ENCODE measurements at places on chromosomes 7 and 10. TPM values are rescaled to one million over a fixed set of nuclear protein-coding genes. Genes with fewer than 3 reads are reported as not detected.
A peak's percentile ranks its signal among the peaks of the same experiment; 100 is the strongest.

Gene TLX1
- polyA plus RNA-seq: not detected

Gene CTAGE15
- not detected for polyA plus RNA-seq

Gene LRGUK
- not detected for polyA plus RNA-seq

Gene CACNB2
- not detected for polyA plus RNA-seq

Gene TMEM236
- polyA plus RNA-seq: 0.07 TPM

Gene KIF11
- 0.55 TPM for polyA plus RNA-seq

Gene CYP3A7
- polyA plus RNA-seq: not detected

Gene PNLIPRP3
- not detected for polyA plus RNA-seq

GRCh38 chr7:128734890-128735289, 4.3 kb upstream of the CALU start:
- DNase-seq: no peak

- no peak for DNase-seq
Measured at GRCh38 chr7:157265051-157265450, 71.8 kb upstream of the DNAJB6 start.

DNA sequence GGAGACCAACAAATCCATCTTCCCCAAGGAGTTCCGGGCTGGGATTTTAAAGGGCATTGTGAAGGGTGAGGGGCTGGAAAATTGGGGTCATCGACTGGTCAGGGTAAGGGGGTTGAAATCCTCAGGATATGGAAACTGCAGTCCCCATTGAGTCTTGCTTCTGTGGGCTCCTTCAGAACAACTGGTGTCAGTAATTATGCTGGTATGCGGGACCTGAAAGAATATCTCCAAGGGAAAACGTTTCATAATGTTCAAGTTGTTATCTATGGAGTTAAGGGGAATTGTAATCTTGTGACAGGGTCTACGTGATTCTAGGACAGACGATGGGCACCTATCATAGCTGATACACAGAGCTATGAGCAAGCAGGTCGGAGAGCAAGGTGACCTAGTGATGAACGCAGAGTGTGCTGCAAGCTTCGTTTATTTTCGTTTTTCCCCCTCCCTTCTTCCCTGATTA, 494 bp upstream of the RHBDD2 start:
- DNase-seq: no peak

GRCh38 chr7:107167483-107168232, 1.1 kb upstream of the HBP1 start:
- DNase-seq: no peak

GRCh38 chr10:77631241-77631640, 6.4 kb downstream of the KCNMA1 start:
- no peak for DNase-seq

DNA sequence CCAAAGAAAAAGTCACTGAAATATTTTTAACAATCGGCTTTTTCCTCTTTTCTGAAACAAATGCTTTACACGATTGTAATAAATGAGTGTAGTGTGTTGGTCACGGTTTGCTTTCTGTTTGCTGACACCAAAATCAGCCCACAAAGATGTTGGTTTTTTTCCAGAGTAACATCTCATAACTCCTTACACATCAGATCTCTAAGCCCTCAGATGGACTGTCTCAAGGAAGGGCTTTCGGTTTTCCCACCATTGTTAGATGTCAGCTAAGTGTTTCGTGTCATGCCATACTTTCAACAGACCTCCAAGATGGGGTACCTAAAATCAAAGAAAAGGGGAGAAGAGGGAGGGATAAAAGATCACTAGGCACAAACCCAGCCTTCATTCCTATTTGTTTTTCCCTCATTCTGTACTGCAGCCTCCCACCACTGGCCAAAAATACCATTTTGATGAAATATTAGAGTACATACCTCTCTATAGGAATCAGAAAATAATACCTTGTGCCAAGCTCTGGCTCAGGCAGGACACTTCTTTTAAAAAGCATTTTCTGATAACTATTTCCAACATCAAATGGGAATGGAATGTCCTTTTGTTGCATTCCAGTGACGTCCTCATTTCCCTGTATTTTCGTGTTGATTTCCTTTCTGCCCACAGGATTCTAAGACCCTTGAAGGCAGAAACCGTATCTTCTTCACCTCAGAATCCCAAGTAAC, 159.1 kb downstream of the DGKI start:
- DNase-seq: no peak

GRCh38 chr7:17142831-17143541, 155.5 kb upstream of the AHR start:
- DNase-seq: peak; percentile 10

DNA sequence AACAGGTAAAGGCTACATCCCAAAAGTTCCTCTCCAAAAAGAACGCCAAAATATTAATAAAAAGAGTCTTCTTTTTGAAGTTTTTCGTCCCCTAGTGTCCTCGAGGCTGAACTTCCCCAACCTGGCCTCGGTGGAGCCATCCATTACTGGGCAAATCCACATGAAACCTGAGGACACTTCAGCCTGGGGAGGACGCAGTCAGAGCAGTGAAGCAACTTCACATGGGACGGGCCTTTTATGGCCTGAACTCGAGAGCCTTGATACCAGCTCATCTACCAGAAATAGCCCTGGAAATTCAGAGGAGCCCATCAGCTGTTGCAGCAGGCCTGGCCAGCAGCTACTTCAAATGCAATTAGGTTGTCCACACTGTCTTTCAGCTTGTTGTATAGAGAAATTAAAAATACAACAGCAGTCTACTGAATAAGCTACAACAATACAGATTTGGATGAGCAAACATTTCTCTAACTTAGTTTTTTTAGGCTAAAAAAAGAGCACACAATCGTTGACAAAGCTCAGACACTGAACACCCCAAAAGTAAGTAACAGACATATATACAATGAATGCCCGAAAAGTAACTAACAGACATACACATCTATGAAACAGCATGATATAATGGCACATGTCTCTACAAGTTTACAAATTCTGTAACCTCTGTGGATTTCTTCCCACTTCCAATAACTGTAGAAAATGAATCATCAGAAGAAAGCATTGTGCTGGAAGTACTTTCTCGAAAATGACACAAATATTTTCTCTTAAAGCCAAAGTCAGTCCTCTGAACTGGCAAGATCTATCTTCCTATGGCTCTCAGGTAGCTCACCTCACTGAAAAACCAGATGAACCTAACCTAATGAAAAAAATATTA, at the start of gene SVIL:
Gene SVIL, minus strand, starts transcription at position 208 of the 862 bp plus-strand sequence. CDS start 79,913 bp downstream, outside the sequence.
- DNase-seq: no peak

DNA sequence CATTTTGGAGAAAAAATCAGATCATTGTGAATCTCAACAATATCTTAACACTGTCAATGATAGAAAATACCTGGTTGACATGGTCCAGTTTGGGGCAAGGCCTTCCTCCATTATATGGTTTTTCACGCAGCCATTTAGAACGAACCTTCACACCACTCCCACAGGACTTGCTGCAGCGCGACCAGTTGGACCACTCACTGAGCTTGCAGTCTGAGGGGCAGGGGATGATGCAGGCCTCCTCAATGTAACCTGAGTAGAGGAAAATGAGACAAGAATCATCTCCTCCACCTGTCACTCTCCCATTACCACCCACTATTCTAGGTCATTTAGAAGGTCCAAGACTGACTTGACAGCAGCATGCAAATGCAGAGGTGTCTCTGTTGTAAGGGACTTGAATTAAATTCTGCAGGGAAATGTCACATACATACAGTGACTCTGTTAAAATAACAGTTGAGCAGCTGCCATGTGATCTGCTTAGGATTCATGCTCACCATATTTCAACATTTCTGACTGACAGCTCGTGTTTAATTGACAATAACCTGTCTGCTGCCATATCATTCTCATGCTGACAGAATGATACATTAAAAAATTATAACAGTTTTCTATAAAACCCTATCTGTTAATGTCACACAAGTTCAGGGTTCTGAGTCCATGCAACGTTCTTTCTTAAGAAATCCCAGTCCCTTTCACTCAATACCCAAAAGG, 403.0 kb downstream of the THSD7A start:
- DNase-seq: no peak

DNA sequence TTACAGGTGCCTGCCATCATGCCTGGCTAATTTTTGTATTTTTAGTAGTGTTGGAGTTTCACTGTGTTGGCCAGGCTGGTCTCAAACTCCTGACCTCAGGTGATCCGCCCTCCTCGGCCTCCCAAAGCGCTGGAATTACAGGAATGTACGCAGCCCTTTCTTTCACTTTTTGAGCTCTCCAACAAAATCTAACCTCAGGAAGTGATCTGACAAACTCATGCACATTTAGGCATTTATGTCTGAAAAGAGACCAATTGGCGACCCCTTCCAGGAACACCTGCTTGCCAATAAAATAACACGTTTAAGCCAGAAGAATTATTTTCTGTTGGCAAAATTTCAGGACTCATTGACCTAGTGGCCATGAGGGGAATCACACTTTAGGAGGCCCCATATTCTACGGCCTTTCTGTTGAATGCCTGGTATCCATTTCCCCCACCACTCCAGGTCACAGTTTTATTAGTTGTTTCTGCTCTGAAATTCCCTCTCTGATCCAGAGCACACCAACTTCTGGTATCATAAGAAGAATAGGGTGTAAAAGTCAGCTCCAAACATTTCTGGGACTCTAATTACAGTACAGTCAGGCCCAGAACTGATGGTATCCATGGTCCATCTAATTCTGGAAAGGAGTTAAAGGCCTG, 65.8 kb upstream of the FRMD4A start:
- no peak for DNase-seq

DNA sequence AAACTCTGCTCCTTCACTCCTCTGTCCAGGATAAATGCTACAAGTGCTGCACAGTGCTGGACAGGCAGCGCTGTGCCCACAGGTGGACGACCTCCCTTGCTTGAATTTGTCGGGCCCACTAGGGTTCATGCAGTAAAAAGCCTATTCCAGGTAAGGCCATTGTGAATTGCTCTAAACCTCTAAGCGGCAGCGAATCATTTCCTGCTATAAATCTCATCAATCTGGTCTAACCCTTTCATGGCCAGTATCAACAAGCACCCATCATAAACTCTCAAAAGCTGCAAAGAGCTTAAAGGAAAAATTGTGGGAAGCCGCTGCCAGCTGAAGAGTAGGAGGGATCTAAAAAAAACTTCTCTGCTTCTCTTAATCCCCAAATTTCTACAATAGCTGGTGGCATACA, 134.2 kb downstream of the SLC25A13 start:
- no peak for DNase-seq

DNA sequence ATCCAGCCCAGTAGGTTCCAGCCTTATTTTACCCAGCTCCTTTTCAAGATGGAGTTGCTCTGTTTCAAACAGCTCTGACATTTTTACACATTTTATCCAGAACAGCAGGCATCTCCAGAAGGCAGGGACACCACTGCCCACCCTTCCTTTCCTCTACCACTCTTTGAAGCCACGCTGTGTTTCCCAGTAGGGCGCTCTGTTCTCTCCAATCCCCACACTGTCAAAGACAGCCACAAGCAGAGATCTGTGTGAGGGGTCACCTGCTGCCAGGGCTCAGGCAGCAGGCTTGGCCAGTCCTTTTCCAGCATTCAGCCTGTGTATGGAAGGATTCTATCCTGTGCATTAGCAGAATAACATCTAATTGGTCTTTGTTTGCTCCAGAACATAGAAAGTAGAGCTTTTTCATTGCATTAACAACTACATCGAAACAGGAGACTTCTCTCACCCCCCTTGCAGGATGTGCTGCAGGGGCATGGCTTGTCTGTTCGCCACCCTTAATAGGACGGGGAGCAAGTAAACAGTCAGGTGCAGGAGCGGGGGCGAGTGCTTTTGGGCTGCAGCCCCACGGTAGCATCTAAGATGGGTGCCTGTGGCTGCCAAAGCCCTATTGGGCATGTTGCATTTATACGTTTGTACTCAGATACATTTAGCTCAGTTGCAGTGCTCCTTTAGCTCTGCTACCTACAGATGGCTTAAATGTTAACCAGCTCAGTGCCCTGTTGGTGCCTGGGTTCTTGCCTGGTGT, 326.1 kb downstream of the GALNT17 start:
- no peak for DNase-seq

DNA sequence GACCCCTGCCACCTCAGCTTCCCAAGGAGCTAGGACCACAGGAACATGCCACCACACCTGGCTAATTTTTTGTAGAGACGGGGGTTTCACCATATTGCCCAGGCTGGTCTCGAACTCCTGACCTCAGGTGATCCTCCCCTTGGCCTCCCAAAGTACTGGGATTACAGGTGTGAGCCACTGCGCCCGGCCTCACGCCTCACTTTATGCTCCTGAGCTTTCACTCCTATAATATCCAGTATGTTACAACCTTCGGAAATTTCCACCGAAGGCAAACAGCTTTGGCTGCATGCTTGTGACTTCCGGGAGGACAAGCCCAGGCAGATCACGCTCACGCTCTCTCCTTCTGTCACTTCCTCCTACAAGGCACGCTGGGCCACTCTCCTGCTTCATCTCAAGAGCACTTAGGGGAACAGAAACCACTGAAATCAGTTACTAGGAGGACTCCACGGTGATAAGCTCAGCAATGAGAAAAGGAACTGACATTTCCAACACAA, 4.4 kb upstream of the MAD1L1 start:
- no peak for DNase-seq

GRCh38 chr10:80681142-80681541, 143.4 kb downstream of the SH2D4B start:
- no peak for DNase-seq

GRCh38 chr7:33952824-33953223, 47.5 kb downstream of the BMPER start:
- no peak for DNase-seq

DNA sequence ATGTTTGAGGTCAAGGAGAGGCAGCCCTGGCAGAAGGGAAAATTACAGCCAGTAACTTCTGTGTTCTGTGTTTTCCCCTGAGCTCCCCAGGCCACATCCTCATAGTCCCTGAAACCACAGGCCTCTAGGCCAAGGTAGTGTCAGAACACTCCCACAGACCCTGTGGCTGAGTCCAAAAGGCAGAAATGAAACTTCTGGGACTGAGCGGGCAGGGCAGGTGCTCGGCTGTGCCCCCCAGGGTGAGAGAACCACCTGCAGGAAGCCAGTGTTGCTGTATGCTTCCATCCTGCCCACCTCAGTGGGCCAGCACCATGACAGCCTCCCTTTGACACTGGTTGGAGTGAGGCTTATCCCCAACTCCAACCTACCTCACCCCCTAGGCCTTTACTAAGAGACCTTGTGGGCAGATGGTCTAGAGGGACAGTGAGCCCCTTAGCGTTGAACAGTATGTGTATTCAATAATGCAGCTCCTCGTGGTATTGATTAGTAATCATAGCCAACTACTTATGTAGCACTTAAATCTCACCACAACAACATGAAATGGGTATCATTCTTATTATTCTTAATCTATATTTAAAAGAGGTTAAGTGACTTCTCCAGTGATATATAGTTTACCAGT, 30.3 kb downstream of the PIK3CG start:
- DNase-seq: no peak

- DNase-seq: no peak
Measured at GRCh38 chr7:109215341-109215740, 645.7 kb downstream of the DNAJB9 start.

Data from immature natural killer cell (primary cell).